ENCODE measurements at places on chromosomes 2 and 18.

DNA sequence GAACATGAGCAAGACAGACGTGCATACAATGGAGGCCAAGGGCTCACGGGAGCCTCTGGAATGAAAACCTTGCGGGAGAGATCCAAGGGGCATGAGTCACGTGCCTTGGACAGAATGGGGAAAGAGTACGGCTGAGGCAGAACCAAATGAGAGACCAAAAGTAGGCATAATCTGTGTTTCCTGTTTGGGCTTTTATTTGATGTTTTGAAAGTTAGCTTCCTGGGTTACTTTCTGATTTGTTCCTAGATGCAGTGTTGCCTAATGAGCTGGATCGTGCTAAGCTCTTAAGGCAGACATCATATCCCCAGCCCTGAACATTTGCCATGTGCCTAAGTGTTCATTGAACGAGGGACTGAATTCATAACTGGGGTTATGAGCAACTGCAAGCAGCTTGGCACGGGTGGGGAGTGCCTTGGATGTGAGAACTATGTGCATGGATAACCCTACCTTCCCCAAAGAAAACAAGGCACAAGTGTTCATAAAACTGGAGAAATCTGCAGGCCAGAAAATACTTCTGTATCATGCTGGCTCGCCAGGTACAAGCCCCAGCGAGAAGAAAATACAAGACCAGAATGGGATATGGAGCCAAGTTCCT lies 60.3 kb upstream of the RPL31 start:
- DNase-seq: no peak

- no peak for DNase-seq
Measured at GRCh38 chr18:456361-457139, 44.0 kb downstream of the COLEC12 start.

GRCh38 chr2:27572439-27572838 lies 10.4 kb upstream of the ZNF512 start:
- no peak for DNase-seq

DNA sequence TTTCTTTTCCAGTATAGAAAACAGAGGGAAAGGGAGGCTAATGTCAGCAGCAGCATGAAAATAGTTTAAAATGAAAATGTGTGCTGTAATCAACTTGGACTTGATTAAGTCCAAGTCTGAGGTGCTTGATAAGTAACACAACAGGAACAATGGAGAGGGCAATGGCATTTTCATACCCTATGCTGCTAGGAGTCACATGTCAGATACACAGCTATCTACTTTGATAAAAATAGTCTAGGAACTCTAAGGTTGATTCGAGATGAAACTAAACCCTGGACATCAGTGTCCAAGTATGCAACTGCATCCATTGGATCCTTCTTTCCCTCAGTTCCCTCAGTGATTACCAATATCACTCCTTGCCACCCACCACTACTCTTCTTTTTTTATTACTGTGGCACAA lies 4.6 kb upstream of the C18orf63 start:
- DNase-seq: no peak

- DNase-seq: peak; percentile 75
Measured at GRCh38 chr2:232611559-232612218, 21.7 kb upstream of the EFHD1 start.

GRCh38 chr2:126661702-126662500 lies 5.9 kb downstream of the GYPC start:
- DNase-seq: no peak

DNA sequence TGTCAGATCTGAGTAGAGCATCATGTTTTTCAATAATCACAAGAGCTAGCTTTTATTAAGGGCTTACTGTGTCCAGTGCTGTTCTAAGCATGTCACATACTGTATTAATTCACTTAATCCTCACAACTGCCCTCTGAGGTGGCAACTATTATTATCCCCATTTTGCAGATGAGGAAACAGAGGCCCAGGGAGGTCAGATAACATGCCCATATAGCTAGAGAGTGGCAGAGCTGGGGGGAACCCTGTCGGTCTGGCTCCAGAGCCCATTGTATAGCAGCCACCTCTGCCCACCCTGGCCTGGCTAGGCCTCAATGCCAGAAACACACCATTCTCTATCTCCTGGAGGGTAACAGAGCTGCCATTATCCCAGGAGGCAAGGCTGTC lies 113.2 kb downstream of the B3GNT2 start:
- no peak for DNase-seq

DNA sequence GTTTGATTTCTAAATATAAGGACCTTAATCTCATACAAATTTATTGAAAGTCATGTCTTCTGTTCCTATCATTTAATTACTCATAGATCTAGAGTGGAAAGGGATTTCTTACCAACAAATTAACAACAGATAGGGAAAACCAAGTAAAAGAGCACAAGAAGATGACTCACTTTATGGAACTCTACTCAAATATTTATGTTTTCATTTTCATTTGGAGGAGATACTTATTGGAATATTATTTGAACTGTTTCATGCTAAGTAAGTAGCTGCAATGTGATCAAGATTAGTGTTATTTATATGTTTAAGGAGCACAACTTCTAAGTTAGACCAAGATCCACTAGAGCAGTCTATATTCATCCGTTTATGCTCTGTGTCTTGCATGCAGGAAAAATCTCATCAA lies 1.3 kb downstream of the NT5C1B start:
- DNase-seq: no peak

GRCh38 chr18:55337908-55338521 lies 250.0 kb downstream of the TCF4 start:
- no peak for DNase-seq

GRCh38 chr2:233463586-233463985 lies 103.0 kb downstream of the USP40 start:
- no peak for DNase-seq

GRCh38 chr2:64906853-64907536 lies 82.2 kb upstream of the SLC1A4 start:
- DNase-seq: no peak

DNA sequence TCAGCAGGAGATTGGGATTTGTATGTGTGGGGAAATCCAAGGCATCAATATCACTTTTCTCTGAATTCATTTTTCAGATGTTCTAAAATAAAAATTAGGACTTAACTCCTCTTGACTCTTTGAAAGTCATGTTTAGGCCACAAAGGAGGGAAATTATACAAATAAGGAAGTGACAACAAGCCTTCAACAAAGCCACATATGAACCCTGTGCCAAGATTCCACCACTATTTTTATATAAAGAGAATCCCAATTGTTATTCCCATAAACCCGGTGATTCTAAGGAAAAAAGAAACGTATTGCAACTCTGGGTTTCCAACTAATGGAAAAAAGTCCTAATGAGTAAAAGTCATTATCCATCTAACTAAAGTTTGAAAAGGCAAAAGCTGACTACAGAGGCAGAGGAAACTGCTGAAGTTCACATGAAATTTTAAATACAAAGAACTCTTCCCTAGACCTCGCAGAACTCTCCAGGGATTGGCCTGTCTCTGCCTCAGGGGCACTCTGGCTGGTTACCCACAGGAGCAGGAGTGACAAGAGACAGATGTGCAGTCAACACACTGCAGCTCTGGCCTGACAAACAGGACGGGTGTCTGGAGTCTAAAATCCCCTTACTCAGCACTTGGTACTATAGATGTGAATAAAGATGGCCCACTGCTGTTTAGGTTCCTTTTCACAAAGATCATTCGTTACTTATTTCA lies 11.5 kb downstream of the NPC1 start:
- DNase-seq: no peak

- DNase-seq: no peak
Measured at GRCh38 chr2:74730530-74730929, 76.5 kb downstream of the SEMA4F start.

- no peak for DNase-seq
Measured at GRCh38 chr2:120738786-120739437, 3.2 kb downstream of the GLI2 start.

DNA sequence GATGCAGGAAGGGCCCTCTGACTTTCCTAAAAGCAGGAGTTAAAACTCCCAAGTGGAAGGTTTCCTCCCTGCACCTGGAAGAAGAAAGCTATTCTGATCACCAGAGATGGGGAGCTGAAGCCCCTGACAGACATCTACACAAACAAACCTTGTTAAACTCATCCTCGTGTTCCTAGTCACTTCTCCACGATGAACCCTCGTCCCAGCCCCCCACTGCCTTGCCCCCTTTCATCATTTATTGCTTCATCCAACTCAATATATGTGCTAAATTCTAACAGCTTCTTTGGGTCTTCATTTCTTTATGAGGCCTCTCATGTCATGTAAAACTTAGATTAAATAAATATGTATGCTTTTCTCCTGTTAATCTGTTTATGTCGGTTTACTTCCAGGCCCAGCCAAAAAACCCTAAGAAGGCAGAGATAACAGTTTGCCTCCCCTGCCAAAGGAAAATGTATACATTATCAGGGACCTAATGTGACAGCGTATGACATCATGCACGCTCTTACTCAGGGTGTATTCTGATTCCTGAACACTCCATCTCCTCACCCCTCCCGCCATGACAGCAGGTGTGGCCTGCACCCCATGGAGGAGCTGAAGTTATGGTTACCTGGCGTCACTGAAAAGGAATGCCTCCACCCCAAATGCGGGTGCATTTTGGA lies 287.2 kb downstream of the STK39 start:
- no peak for DNase-seq

DNA sequence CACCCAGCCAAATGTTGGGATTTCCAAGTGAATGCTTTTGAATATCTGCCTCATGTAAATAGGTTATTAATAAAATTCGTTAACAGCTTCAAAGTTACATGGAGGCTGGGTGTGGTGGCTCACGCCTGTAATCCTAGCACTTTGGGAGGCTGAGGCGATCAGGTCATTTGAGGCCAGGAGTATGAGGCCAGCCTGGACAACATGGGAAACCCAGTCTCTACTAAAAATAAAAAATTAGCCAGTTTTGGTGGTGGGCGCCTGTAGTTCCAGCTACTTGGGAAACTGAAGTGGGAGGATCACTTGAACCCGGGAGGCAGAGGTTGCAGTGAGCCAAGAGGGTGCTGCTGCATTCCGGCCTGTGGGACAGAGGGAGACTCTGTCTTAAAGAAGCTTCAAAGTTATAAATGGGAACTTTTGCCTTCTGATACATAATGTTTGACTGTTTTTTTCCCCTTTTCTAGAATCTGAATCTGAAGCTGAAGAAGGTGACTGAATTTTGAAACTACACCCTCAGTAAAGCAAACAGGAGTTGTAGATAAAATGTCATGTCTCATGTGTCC lies 10.1 kb downstream of the BZW1 start:
- DNase-seq: no peak

- DNase-seq: no peak
Measured at GRCh38 chr2:165871025-165871424, 77.0 kb upstream of the GALNT3 start.

- DNase-seq: no peak
Measured at GRCh38 chr18:63951302-63951705, 2.2 kb downstream of the HMSD start.

- DNase-seq: no peak
Measured at GRCh38 chr2:60472041-60472440, 81.4 kb downstream of the BCL11A start.

DNA sequence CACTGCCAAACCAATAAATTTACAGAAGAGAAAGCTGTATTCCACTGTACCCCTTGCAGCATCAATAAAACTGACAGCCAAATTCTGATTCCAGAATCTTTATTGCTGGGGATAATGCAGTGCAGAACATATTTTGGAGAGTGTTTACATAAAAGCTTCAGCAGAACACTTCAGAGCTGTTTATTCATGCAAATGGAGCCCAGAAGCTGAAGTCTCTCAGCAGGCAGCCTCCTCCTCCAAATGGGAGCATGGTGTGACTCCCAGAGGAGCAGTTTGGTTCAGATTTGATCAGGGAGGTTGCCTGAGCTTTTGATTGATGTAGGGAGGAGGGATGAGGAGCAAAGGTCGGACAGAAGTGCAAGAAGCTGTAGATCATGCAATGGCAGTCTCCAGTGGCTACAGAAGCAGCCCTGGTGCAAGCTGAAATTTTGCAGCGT lies 22.4 kb downstream of the LHCGR start:
- DNase-seq: no peak

DNA sequence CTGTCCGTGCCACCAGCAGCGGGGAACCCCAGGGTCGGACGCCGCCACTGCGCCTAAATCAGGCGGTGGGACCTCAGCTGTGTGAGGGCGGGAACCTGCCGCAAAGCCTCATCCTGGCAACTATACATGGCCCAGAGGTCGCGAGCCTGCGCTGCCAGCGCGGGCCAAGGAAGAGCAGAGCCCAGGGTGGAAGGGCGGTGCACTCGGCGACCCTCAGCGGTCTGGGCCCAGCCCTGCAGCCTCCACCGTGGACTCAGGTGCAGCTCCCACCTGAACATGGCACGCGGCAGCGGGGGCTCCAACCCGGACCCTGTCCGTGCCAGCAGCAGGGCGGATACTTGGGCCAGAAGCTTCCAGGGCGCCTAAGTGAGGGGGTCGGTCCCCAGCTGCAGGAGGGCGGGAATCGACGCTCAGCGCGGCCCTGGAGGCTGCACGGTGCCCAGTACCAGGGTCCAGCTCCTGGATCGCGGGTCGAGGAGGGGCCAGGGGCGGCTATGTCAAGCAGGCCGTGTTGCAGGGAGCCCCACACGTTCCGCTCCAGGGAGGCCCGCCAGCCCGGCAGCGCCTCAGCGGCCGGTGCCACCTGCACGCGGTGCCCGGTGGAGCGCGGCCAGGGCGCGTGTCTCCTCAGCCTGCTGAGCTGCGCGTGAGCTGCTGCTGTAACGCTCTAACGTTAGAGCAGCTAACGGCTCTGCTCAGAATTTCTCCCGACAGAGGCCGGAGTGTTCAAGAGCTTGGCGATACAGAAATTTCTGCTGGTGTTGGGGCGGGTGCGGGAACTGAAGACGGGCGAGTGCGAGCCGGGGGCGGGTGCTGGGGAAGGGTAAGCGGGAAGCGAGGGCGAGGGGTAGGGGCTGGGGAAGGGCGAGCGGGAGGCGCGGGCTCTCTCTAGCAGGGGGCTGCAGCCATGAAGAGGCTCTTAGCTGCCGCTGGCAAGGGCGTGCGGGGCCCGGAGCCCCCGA lies at the start of gene ANKRD30B:
Gene ANKRD30B, plus strand, starts transcription at position 660 of the 962 bp plus-strand sequence. Its CDS starts 248 bp downstream, at position 908.
- peak; percentile 26 for DNase-seq

DNA sequence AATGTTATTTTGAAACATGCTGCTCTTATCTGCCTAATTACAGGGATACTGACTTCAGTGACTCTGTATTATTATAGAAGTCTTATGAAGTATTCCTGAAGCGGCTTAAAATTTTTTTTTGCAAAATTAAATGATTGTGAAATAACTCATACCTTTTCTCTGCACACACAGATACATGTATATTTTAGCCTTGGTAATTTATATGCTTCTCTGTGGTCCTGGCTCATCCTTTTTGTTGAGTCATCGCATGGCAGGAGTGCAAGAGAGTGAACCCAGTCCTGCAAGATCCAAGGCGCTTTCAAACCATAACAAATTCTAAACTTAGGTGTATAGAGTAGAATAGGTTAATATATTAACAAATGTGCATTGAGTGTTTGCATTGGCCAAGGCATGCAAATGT lies 8.6 kb downstream of the CCNT2 start:
- DNase-seq: no peak

DNA sequence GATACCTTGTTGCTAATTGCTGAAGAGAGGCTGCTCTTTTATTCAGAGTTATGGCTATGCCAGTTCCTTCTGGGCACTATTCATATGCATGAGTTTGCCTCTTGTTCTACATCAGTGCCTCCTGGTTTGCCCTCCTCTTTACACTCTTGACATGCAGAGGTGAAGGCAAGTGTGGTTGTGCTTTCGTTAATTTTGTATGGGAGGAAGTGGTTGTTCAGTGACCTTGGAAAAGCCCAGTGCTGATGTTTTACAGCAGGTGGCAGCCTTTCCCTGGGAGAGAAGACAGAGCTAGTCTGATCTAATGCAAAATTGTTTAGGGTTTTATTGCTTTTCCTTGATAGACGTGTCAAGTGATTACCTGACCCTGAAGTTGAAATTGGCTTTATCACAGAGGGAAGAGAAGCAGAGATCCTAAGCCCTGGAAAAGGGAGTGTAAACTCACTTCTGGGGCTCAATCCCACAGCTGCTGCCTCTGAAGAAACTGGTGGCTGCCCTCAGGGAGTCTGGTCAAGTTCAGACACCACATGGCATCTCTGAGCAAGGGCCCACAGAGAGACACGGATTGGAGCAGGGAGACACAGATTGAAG lies 30.5 kb upstream of the VPS54 start:
- DNase-seq: peak; percentile 61
